Upper lobe of right lung (tissue), 1 donor: ENCODE measurements at places on chromosomes 1 and 21. TPM values are rescaled to one million over a fixed set of nuclear protein-coding genes. Genes with fewer than 3 reads are reported as not detected.

DNA sequence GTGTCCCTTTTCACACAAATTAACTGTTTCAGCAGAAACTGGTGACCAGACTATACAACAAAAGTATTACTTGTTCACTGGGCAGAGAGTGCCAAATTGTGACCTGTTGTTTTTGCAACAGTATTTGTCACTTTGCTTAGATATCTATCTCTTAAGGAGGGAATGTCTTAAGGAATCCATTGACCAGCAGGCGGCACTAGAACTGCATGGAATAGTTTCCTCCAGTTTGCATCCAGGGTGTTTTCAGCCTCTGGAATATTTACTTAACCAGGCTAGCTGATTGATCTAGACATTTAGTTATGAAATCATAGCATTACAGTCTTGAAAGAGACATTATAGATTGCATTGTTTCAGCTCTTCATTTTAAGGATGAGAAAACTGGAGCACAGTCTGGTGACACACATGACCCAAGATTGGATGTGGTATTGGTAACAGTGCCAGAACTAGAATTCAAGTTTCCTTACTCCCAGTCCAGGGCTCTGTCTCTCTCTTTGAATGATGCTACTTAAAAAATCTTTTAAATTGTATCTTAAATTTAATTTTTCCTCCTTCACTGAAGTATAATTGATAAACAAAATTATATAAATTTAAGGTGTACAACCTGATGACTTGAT is 16.9 kb downstream of the RPTN start:
- H3K36me3 ChIP-seq, result no peaks in the 10 kb centered on the region
- H3K4me1 ChIP-seq, result no peaks in the 10 kb centered on the region
- DNase-seq, result no peak
- peaks cover 12% of the 10 kb centered on the region for H3K27me3 ChIP-seq

DNA sequence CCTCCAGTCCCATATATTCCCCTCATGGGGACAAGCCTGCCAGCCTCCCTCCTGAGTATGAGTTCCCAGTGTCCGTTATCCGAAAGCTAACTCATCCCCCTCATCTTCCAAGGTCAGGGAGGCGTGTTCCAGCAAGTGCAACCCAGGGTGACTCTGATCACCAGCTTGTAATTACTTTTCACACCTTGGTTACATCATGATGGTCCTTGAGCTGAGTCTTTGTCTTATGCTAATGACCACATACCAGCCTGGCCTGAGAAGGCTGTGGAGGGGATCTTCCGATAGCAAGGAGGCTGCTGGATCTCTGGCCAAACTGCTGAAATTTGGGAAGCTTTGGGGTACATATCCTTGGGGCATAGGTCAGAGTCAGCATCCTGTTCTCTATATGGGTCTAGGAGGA is 99.6 kb downstream of the DDX20 start:
- no peaks in the 10 kb centered on the region for H3K36me3 ChIP-seq
- no peak overlapping the region for H3K4me3 ChIP-seq
- no peak overlapping the region for H3K27ac ChIP-seq
- no peaks in the 10 kb centered on the region for H3K27me3 ChIP-seq
- no peaks in the 10 kb centered on the region for H3K4me1 ChIP-seq

DNA sequence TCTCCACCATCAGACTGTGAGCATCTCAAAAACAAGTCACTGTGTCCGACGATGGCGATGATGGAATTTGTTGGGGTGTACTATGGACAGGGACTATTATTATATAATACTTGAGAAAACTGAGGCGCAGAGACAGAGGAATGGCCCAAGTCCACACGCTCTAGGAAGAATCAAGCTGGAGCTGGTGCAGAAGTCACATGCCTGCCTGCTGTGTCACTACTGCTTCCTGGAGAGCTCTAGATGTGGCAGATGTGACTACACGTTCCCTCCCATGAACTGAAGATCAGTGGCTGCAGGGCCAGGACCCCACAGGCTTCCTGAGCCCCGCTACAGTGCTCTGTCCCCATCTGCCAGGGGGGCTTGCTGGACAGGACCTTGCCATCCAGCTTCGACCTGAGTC is 56.9 kb downstream of the TRABD2B start:
- no peak overlapping the region for H3K27ac ChIP-seq
- no peaks in the 10 kb centered on the region for H3K36me3 ChIP-seq
- no peaks in the 10 kb centered on the region for H3K27me3 ChIP-seq
- DNase-seq, result no peak

The LEPR gene
- 38.0 TPM for total RNA-seq

The OR6K3 gene
- total RNA-seq, result 2.3 TPM

The CHI3L2 gene
- total RNA-seq, result 50.3 TPM
